ENCODE measurements at places on chromosomes 13 and 19.
A peak's percentile ranks its signal among the peaks of the same experiment; 100 is the strongest.

GRCh38 chr19:31436121-31436776 is 87.0 kb upstream of the TSHZ3 start:
- no peak for DNase-seq

DNA sequence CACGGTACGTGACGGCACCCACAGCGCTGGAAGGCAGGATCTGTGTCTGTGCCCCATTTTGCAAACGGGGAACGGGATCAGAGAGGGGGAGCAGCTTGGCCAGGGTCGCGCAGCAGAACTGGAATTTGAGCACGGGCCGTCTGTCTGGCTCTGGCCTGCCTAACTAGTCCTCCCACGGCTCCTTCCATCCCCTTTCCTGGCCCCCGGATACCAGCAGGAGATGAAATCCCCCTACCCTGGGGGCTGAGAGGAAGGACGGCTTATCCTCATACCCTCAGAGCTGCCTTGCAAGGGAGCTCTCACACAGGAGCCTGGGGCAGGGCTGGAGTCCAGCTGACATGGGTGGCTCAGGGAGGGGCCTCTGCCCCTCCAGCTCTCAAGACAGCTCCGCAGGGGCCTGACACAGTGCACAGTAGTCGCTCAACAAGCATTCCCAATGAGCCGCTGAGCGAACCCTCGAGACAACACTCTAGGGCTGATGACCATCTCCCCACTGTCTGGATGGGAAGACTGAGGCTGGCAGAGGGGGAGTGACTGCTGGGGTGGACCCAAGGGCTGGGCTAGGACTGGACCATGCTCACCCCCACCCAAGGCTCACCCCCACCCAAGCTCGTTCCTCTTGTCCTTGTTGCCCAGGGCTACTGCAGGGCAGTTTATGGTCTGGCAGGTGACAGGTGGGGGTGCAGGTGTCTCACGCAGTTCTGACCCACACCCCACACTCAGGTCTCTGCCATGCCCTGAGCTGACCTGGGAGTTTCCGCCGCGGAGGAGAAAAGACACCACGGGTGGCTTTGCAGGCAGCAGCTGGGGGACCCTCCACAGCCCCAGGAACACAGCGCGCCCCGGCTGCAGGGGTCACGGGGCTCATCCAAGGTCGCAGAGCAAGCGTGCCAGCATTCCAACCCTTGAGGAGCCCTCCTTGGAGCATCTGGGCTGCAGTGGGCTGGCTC is 4.0 kb downstream of the ZBTB7A start:
- peak; percentile 62 for DNase-seq

DNA sequence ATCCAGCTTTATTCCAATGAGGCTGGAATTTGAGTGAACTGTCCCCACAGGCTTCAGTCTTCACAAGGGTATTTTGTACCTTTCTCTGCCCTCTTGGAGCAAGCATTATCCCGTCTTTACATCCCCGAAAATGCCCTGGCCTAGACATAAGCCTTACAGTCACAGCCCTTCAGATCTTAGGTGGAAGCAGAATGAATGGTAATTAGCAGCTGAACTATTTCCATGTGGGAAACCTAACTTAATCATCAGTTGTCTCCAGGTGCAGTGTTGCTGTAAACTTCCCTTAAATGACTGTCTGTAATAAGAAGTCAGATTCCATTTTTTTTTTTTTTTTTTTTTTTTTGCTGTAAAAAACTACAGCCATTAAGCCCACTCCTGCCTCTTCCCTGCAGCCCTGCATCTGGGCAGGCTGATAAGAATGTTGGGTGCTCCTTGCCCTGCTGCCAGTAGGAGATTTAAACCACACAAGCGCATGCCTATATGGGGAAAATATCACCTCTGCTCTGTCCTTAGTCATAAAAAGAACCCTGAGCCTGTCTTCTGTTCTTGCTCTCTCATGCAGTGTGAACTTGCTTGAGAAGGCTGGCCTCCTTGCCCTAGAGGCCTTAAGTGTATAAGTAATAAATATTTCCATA is 426.8 kb upstream of the SLITRK5 start:
- no peak for DNase-seq

DNA sequence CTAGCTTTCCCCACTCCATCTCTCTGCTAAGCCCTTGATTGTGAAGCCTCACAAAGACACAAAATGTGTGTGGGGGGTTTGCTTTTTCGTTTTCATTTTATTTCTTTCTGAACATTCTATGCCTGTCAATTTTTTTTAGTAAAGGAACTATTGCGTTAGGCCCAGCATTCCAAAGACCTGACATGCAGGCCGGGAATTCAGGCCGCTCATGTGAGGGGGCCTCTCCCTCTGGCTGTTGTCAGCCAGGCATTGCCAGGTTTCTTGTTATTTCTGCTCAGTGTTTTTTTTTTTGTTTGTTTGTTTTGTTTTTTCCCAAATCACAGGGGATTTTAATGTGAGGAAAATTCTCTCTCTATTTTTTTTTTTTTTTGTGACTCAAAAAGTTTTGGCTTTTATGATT is 10.3 kb upstream of the MEDAG start:
- DNase-seq: no peak

GRCh38 chr13:109483284-109483683 is 303.1 kb downstream of the IRS2 start:
- DNase-seq: no peak

Measured in colonic mucosa (tissue), 4 donors.